HFFc6 (cell line): ENCODE measurements at places on chromosomes 11 and 22. TPM values are rescaled to one million over a fixed set of nuclear protein-coding genes. Genes with fewer than 3 reads are reported as not detected.

The PNPLA5 gene
- total RNA-seq, result not detected in 3 replicates

The PIWIL4 gene
- 0.15 to 0.38 TPM (median 0.19 TPM) in 3 replicates for total RNA-seq

The SCN4B gene
- total RNA-seq, result 0.08 TPM in 1 of 2 replicates, not detected in the other

- H3K4me3 ChIP-seq, result no peak overlapping the region
- peaks cover 35% of the 10 kb centered on the region for H3K27me3 ChIP-seq
- H3K36me3 ChIP-seq, result no peaks in the 10 kb centered on the region
Observed at GRCh38 chr11:57474017-57474802, 13.9 kb downstream of the RTN4RL2 start.

DNA sequence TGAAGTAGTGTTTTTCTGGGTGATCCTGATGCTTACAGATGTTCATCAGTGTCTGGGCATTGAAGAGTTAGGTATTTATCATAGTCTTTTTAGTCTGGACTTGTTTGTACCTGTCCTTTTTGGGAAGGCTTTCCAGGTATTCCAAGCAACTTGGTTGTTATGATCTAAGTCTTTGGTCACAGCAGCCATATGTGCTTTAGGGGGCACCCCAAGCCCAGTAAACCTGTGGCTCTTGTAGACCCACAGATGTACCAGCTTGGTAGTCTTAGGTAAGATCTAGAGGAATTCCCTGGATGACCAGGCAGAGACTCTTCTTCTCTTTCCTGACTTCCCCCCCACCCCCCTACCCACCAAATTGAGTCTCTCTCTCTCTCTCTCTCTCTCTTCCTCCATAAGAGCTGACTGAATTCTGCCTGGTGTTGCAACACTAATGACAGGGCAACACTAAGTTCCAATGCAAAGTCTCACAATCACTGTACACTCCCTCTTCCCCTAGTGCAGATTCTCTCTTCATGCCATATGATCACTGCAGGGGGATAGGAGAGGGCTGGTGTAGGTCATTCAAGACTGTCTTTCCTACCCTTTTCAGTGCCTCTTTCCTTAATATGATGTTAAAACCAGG lies 24.5 kb upstream of the MMP8 start:
- no peaks in the 10 kb centered on the region for H3K4me1 ChIP-seq
- H3K27me3 ChIP-seq, result peaks cover 39% of the 10 kb centered on the region
- DNase-seq, result no peak
- no peak overlapping the region for H3K4me3 ChIP-seq

- H3K36me3 ChIP-seq, result peaks cover 16% of the 10 kb centered on the region
- H3K4me3 ChIP-seq, result peak overlapping the region; percentile 90
- DNase-seq, result peak; percentile 61
- H3K27ac ChIP-seq, result peak overlapping the region; percentile 97
- H3K4me1 ChIP-seq, result peaks cover 86% of the 10 kb centered on the region
Observed at GRCh38 chr22:42993651-42994275, 21.2 kb downstream of the PACSIN2 start.

- no peaks in the 10 kb centered on the region for H3K4me1 ChIP-seq
- H3K36me3 ChIP-seq, result peaks cover 25% of the 10 kb centered on the region; the same call in 1 of the 2 replicates
- DNase-seq, result no peak
- H3K27ac ChIP-seq, result no peak overlapping the region
Observed at GRCh38 chr11:47786373-47786772, 19.2 kb upstream of the FNBP4 start.
